ENCODE measurements at places on chromosomes 6 and 20.
A peak's percentile ranks its signal among the peaks of the same experiment; 100 is the strongest.

- DNase-seq, result no peak
Measured at GRCh38 chr6:5011346-5011745, 7.5 kb upstream of the RPP40 start.

- DNase-seq, result peak; percentile 74
Measured at GRCh38 chr20:64188682-64189529, 24.7 kb downstream of the MYT1 start.

GRCh38 chr6:44291841-44292240 is 21.3 kb downstream of the AARS2 start:
- no peak for DNase-seq

DNA sequence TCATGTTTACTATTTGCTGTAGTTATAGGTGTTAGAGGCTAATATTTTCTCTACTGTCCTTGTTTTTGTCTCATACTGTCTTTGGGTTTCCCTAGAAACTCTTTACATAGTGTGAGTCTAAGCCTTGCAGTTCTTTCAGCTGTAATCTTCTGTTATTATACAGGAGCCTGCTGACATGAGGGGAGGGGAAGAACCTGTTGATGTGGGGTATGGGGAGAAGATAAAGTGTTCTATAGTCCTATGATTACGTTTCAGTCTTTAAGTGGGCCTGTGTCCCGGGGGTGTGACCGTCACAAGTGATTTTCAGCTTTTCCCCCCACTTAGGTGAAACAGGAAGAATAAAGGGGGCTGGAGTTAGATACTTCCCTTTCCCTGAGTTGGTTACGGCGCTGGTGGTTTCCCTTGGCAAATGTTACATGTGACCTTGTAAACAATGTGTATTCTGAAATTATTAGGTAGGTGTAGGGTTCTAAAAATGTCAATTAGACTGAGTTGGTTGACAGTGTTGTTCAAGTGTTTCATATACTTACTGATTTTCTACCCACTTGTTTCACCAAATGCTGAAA is 41.3 kb downstream of the REV3L start:
- no peak for DNase-seq

- peak; percentile 54 for DNase-seq
Measured at GRCh38 chr6:149031201-149031858, 284.5 kb downstream of the UST start.

GRCh38 chr6:25524542-25524941 is 127.5 kb upstream of the SCGN start:
- no peak for DNase-seq

GRCh38 chr6:169949511-169950097 is 198.2 kb downstream of the ERMARD start:
- DNase-seq, result no peak

- DNase-seq, result peak; percentile 83
Measured at GRCh38 chr6:11732036-11732631, 46.5 kb downstream of the ADTRP start.

- no peak for DNase-seq
Measured at GRCh38 chr6:17219098-17219497, 62.1 kb upstream of the RBM24 start.
